ENCODE measurements at places on chromosomes 4 and X.

DNA sequence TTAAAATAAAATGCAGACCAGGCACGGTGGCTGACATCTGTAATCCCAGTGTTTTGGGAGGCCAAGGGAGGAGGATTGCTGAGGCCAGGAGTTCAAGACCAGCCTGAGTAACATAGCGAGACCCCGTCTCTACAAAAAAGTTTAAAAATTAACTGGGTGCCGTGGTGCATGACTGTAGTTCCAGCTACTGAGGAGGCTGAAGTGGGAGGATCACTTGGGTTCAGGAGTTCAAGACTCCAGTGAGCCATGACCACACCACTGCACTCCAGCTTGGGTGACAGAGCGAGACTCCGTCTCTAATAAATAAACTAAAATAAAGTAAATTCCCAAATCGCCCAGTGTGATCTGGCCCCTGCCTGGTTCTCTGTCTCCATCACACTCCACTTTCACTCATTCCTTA is 43.7 kb downstream of the TENM3 start:
- DNase-seq: no peak

DNA sequence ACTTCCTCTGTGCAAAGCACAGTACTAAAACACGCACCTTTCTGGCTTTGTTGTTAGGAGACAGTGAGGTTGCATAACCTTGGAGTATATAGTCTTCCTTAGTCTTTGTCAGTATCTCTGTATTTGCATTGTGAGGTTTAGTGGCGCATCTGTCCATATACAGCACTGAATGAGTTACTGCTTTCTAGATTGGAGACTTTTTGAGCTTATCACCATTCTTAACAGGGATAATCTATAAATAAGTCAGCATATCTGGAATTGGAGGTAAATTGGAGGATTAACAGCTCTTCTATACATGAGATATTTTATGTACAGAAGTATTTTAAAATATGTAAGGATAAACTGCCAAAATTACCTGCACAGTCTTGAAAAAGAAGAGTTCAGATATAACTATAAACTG is 4.3 kb downstream of the FHDC1 start:
- DNase-seq: no peak

- DNase-seq: peak; percentile 55
These were observed 30.6 kb downstream of the LONRF3 start for GRCh38 chrX:119004920-119005524.

GRCh38 chr4:55366621-55367020 is 20.6 kb downstream of the SRD5A3 start:
- no peak for DNase-seq

GRCh38 chrX:38426785-38427184 is 74.4 kb downstream of the OTC start:
- DNase-seq: no peak

DNA sequence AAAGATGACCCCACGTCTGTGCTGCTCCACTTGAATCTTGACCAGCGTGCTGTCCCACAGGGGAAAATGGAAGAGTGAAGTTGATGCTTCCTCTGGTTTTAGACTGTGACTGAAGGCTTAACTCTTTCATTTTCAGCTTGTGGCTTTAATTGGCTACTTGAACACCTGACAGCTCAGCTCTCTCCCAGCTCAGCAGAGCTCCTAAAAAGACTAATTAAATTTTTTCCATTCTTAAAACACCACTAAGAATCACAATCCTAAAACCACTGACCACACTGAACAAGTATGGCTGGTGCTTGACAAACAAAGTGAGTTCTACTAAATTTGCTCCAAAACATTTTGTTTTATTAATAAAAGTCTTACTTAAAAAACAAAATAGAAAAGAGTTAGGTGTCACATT is 71.7 kb downstream of the SRPX start:
- DNase-seq: no peak

DNA sequence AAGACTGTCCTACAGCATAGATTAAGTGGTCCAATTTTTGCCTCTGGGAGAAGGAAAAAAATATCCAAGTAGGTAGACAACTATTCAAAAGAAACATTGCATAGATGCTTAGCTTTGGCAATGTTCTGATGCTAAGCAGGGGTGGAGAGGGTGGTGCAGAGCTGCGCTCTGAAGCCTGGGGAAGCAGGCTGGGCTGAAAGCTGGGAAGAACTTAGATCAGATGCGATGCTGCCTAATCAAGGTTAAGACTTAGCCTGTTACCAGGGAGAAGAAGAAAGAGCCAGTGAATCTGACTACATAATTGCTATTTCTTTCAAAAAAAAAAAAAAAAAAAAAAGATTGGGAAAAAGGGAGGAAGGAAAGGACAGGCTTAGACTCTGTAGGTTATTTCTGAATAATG is 89.0 kb upstream of the SCOC start:
- DNase-seq: no peak

- no peak for DNase-seq
These were observed 99.5 kb upstream of the KLHL13 start for GRCh38 chrX:118216087-118216486.

- DNase-seq: no peak
These were observed 25.3 kb downstream of the FHIP1A start for GRCh38 chr4:151434183-151434860.

DNA sequence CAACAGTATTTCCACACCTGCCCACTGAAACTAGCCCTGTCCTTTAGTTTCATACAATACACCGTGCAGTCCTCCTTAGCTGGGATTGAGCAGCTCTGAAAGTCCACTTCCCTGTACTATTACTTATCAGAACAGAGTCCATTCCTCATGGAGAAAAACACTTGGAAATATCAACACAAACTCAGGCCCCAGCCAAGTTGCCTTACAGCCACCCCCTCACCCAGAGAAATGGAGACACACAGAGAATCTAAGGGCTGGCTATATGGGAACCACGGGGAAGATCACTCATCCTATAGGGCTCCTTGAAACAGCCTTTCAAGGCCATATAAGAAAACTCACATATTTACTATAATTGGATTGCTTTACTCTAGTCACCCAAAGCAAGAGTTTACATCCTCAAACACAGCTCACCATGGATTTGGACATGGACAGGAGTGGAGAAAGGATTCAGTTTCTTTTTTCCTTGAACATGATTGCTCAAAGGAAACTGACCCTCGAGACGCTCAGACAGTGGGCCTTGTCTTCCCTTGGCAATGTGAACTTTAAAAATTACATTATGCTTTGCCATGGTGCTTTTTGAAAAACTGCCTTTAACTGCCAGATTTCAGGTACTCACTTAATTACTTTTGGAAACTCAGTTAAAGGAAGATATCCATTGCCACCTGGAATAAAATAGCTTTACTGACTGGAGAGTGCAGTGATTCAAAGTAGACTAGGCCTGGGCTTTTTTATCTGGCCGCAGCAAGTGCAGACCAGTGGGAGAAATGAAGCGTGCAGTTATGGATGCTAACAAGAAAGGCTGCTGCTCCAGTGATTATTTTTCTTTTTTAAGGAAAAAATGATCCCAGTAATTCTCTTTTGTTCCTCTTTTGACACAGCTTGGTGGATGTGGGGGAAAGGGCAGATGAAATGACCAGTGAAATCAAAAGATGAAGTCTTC is 1.6 kb downstream of the SCARB2 start:
- DNase-seq: no peak

DNA sequence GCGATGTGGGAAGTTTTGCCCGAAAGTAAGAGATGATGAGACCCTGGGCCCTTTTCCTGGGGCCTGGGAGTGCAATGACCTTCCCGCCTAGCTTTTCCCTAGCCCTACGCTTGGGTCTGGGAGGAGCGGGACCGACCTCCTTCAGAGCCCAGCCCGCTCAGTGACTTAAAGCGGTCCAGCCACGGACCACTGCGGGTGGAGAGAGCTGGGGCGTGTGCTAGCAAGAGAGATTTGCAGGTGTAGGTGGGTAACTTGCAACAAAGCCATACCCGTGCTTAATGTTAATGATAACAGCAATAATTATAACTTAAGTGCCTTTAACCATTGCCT is 503 bp upstream of the PDE5A start:
- no peak for DNase-seq

GRCh38 chr4:124334119-124334518 is 378.4 kb downstream of the ANKRD50 start:
- no peak for DNase-seq
